ENCODE measurements at places on chromosomes 4 and X. TPM values are rescaled to one million over a fixed set of nuclear protein-coding genes. Genes with fewer than 3 reads are reported as not detected.

GRCh38 chr4:116016201-116016600, 902.8 kb upstream of the NDST4 start:
- no peak for DNase-seq

GRCh38 chrX:115547448-115547847, 13.5 kb upstream of the PLS3 start:
- no peak for DNase-seq

- DNase-seq: no peak
Measured at GRCh38 chr4:16140231-16140878, 56.5 kb upstream of the PROM1 start.

GRCh38 chr4:22744478-22745062, 51.8 kb downstream of the GBA3 start:
- no peak for DNase-seq

DNA sequence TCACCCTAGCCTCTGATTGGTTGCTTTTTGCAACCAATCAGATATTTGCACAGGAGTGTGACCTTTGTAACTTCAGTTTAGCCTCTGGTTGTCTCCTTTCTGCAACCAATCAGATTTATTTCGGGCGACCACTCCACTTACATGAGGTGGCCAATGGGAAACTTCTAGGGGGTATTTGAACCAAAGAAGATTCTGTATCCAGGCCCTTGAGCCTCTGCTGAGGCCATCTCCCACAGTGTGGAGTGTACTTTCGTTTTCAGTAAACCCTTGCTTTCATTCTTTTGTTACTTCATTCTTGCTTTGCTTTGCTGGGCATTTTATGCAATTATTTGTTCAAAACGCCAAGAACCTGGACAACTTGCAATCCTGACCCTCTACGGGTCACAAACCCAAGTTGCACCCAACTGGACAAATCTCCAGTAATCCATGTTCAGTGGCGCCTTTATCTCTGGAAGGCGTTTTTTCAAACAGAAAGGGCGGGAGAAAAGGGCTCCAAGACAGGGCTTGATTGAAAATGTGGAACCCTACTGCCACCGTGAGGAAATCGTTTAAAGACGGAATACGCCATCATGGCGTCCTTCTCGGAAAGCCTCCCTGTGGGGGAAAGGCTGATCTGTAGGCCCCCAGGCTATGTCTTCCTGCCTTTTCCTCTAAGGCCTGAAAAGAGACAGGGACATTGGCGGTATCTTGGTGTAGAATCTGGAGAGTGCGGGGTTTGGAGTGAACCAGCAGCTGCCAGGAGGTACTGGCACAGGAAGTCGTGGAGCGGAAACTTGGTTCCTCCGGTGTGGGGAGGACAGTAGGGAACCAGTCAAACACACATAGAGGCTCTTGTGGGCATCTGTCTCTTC, 184.6 kb downstream of the OR13H1 start:
- DNase-seq: no peak

HOPX gene
- 6.8 TPM for total RNA-seq

PAGE2B gene
- total RNA-seq: not detected

SULT1E1 gene
- not detected for total RNA-seq
